ENCODE measurements at places on chromosomes 16 and 17.

DNA sequence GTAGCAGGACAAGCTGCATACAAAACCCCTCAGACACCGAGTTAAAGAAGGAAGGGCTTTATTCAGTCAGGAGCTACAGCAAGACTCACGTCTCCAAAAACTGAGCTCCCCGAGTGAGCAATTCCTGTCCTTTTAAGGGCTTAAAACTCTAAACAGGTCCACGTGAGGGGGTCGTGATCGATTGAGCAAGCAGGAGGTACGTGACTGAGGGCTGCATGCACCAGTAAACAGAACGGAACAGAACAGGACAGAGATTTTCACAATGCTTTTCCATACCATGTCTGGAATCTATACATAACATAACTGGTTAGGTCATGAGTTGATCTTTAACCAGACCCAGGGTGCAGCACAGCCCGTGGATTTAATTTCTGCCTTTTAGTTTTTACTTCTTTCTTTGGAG lies 25.2 kb downstream of the ITGAM start:
- DNase-seq = no peak

GRCh38 chr16:51691109-51691508 lies 540.0 kb upstream of the SALL1 start:
- no peak for DNase-seq

DNA sequence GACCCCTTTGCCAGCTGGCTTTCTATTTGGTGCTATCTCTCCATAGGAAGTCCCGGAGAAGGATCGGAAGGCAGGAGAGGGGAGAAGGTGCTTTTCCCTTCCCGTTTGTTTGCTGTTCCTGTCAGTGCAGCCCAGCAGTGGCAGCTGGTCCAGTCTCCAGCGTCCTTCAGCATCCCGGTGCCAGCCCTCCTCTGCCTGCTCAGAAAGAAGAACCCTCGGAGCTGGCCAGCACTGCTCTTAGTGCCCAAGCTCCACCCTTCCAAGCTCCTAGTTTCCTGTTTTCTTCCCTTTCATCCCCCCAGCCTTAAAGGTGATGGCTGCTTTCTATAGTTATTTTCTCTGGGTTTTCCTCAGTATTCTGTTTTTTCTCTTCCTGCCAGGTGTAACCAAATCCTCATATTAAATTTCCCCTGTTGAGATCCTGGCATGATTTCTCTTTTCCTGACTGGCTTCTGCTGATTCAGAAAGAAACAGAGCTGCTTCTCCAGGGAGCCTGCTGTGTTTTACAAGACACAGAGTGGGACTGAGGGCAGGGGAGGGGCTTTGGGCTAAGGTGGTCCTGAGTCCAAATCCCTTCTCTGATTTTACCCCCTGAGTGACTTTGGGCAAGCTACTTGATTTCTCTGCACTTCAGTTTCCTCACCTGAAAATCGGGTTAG lies 186.8 kb downstream of the COPRS start:
- DNase-seq = no peak

GRCh38 chr17:42623732-42624596 lies 14.5 kb downstream of the TUBG1 start:
- peak; percentile 18 for DNase-seq

DNA sequence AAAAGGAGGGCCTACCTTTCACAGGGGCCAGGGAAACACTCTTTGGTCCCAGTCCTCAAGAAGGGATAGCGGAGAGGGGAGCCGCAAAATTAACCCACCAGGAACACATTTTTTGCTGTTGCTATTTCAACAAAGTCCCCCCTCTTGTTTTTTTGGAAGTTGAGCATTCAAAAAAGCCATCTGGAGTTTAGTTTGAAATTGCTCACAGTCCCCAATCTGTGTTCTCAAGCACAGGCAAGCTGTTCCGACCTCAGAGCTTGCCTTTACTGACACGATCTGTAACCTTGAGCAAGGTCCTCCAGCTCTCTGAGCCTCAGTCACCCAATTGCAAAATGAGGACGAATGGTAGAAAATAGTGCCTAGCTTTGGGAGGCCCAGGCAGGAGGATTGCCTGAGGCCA lies 131.1 kb downstream of the ZNF423 start:
- DNase-seq = no peak

DNA sequence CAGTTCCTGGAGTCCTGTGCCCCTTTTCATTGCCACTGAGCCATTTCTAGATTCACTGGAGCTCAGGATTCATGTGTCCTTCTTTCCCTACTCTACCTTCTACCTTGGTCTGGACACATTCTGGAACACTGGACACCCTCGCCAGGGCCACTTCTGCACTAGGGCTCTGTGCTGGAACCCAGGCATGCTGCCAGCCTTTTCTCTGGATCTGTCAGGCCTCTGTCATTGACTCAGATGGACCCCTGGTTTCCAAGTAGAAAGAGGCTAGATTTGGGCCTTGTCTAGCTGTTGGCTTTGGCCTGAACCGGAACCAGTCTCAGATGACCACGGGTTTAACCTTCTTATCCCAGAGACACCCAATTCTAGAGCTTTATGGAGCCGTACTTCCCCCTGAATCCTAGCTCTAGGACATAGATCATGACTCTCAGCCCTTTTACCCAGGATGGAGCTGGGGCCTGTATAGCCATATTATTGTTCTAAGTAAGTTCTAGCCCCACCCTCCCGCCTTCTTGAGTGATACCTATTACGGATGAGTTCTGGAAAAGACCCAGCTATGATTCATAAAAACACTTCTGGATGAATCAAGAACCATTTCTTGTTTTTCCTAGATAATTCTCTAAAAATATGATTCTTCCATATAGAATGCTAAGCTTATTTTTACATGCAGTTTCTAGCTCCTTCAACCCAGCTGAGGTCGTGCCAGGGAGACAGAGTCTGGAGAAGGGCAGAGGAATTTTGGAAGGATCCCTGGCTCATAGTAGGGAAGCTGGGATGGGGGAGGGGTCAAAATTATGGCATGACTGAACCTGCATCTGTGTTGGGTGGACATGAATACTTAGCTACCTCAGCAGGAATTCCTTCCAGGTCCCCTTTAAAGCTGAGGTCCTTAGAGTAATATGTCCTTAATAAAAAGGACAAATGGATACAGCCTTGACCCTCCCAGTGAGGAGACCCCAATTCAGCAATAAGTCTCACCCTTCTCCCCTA lies 1.1 kb upstream of the CHRNB1 start:
- DNase-seq = peak; percentile 78

Data from amniotic epithelial cell (primary cell).